ENCODE measurements at places on chromosomes 11 and 22.

DNA sequence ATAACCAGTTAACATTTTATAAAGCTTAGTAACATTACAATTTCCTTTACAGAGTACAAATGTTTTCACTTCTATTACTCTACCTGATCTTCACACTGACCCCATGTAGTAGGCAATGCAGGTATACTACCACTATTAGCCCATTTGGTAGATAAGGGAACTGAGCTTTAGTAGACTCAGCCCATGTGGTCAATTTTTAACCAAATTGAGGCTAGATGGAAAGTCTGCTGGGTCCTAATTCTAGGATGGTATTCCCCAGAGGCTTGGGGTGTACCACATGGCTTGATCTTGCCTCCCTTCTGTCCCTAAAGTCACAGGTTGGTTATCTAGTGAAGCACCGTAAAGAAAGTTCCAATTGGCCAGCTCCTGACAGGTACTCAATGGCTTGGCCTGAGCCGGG is 48.2 kb downstream of the NRXN2 start:
- no peak for DNase-seq

- DNase-seq: peak; percentile 40
Measured at GRCh38 chr11:120229451-120230424, 10.2 kb upstream of the POU2F3 start.

- no peak for DNase-seq
Measured at GRCh38 chr11:1384199-1384970, 5.3 kb upstream of the BRSK2 start.

DNA sequence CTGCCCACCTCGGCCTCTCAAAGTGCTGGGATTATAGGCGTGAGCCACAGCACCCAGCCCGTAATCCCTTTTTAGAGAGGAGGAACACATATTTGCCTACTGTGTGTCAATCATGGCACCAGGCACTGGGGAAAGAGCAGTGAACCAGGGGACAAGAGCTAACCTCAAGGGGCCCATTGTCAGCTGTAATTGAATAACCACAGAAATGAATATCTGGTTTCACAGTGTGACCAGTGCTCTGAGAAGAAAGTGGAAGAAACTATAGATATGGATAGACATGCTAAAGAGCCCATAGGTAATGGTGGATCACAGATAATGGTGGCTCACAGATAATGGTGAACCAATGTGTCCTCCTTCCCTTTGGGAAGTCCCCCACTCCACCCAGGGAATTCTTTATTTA is 8.6 kb upstream of the KCTD14 start:
- no peak for DNase-seq

- DNase-seq: no peak
Measured at GRCh38 chr11:35427071-35427470, 7.7 kb upstream of the SLC1A2 start.

DNA sequence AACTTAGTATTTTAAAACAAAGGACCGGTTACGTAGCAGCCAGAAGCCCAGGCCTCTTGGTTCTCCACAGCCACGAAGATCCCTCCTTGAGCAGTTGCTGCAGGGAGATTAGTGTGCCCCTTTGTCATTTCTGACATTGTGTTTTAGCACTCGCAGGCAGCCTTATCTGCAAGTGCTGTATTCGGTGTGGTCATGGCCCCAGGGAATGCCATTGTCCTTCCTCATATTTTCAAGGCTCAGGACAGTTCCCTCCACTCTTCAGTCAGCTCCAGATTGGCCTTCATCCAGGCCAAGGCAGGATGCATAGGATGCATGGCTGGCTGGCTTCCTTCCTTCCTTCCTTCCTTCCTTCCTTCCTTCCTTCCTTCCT is 88.5 kb downstream of the ZBTB16 start:
- DNase-seq: no peak

DNA sequence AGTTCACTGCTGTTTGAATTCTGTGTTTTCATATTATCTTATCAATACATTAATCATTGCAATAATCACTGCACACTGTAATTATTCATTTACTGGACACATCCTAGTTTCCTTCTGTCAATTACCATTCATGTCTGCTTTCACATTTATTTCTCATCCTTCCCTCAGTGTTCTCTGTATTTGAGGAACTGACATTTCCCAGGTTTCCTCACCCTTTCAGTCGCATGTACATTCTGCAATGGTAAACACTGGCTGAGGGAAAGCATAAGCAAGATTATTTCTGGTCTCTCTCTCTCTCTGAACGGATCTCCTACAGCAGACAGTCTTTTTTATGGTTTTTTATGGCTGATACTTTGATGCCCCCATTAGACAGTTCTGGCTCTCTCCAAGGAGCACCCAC is 4.2 kb upstream of the HBD start:
- no peak for DNase-seq

GRCh38 chr11:128604723-128605122 is 17.4 kb upstream of the ETS1 start:
- no peak for DNase-seq

GRCh38 chr22:35582861-35583670 is 34.1 kb downstream of the MB start:
- no peak for DNase-seq

GRCh38 chr11:94673951-94674491 is 94.1 kb upstream of the AMOTL1 start:
- DNase-seq: no peak

- no peak for DNase-seq
Measured at GRCh38 chr22:49519117-49519737, 308.4 kb downstream of the BRD1 start.

GRCh38 chr22:27149921-27150543 is 492.6 kb downstream of the MIAT start:
- DNase-seq: no peak

DNA sequence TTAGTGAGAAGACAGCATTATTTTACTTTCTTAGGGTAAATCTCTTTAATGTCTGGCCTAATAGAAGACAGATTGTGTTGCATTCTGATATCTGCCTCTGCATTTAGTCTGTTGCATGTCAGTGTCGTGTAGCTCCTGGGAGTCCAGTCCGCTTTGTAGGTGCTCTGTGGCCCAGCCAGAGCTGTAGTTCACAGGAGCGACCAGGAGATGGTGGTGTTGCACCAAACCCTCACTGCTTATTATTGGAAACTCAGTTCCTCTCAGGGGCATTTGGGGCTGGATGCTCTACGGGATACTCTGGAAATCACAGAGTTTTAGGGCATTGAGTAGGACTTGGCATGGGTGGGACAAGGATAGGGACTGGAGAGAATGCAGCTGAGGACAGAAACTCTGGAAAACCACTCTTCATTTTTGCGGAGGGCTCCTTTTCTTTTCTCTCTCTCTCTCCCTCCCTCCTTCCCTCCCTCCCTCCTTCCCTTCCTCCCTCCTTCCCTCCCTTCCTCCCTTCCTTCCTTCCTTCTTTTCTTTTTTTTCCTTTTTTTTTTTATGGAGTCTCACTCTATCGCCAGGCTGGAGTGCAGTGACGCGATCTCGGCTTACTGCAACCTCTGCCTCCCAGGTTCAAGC is 21.7 kb downstream of the MIAT start:
- peak; percentile 41 for DNase-seq

DNA sequence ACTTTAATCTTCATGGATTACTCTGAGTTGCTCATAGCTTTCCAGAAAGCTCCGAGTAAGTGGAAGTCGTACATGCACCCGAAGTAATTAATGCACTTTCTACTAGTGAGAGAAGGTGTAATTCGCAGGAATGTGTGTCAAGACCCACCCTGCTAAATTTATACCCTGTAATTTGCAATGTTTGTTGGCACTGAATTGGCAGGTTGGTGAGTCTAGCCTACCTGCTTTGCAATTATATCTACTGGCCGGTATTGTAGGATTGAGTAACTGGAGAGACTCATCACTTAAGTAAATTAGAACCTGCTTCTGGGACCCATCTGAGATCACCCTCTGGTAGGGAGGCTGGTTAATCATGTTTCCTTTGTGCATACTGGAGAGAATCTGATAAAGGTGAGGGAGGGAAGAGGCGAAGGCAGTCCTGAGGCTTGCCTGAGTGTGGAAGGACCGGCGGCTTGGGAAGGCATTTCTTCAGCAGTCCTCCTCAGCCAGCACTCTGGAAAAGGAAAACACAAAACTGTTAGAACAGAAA is 63.3 kb downstream of the LDLRAD3 start:
- DNase-seq: no peak

GRCh38 chr11:3958281-3958680 is 102.8 kb downstream of the STIM1 start:
- DNase-seq: no peak

GRCh38 chr11:70604630-70605467 is 206.5 kb downstream of the CTTN start:
- no peak for DNase-seq

GRCh38 chr11:123611698-123612097 is 42.7 kb downstream of the SCN3B start:
- no peak for DNase-seq

- no peak for DNase-seq
Measured at GRCh38 chr11:47724041-47724729, 9.0 kb upstream of the AGBL2 start.

GRCh38 chr11:67519726-67520125 is 3.5 kb downstream of the CABP2 start:
- no peak for DNase-seq

DNA sequence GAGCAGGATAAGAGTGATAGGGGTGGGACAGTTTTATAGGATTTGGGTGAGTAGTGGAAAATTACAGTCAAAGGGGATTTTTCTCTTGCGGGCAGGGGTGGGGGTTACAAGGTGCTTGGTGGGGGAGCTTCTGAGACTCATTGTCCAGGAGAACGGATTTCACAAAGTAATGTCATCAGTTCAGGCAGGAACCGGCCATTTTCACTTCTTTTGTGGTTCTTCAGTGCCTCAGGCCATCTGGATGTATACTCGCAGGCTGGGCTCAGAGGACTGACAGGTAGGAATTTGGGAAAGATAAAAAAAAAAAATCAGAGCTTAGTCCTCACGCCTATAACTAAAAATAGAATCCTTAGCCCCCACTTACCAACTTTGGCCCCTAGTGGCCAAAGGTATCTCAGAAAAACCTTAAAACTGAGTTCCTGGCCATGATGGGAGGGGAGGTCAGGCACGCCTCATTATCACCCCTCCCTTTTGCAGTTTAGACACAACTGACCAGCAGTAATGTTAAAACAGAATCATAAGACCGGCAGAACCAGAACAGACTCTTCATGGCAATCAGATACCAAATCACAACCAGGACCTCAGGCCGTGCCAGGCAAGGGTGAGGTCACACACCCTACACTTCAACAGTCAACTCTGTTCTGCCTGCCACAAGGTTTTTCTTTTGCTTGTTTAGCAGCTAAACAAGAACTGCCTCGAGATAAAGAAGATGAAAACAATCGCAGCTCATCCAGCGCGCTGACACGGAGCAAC is 8.9 kb upstream of the APOBEC3G start:
- DNase-seq: no peak

- DNase-seq: no peak
Measured at GRCh38 chr22:35482311-35482710, 58.3 kb upstream of the RASD2 start.

GRCh38 chr22:45865561-45866125 is 111.3 kb downstream of the WNT7B start:
- DNase-seq: no peak

DNA sequence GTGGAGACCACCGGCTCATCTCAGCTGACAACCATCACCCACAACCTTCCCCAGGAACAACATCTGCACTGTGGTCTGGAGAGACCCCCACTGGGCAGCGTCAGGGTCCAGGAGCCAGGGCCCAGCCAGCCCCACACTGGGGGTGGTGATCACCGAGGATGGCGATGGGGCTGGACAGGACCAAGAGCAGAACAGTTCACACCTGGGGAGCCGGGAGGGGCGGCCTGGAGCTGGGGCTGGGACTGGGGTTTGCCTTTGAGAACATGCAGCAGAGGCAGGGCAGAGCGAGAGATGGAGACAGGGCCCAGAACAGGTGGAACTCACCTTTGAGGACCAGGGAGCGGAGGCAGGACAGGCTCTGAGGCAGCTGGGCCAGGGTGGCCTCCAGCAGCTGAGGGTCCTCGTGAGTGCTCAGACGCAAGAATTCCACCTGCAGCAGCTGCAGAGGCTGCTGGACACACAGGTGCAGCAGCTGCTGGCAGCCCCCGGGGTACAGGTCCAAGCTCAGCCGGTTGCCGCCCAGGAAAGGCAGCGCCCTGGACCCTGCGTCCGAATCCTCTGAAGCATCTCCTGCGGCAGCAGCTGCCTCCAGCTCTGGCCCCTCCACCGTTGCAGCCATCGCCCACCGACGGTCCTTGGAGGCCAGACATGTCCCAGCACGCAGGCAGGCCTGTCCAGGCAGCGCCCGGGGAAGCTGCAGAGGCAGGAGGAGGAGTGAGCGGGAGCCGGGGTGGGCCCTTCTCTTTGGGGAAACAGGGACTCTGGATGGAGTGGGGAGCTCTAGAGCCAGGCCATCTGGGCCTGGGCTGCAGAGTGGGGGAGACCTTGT is 1.0 kb downstream of the PIDD1 start:
- DNase-seq: no peak

DNA sequence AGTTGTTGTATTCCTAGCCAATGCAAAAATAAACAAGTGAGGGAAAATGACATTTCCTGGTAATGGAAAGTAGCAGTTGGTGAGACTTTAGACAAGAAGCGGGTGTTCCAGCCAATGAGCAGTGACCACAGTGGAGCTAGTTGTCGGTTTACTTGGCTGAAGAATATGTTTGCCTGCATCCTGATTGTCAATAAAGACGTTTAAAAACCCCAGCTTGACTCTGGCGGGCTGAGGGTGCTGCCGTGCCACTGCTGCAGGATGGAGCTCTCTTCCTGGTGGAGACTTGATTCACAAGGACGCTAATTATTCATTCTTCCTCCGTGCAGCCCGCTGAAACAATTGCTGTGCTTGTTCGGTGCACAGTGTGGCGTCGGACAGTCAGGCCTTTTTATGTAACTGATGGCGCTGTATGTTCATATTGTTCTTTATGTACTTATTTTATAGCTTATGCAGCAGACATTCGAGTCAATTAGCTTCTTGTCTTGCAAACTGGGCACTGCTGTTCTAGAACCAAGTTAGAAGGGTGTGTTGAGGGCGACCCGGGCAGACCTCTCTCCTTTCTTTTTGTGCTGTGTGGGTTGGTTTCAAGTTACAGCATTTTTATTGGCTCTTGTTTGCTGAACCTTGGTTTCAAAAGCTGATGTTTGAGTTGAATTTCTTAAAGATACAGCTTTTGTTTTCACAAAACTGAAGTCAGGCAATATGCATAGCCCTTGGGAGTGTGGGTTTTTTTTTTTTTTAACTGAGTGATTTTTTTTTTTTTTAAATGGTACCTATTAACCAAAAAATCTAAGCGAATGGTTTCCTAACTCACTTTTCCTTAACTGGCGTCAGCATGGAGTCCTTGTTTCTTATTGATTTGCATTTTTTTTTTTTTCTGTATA is 153.9 kb downstream of the TEAD1 start:
- peak; percentile 92 for DNase-seq

GRCh38 chr11:3367221-3367620 is 11.7 kb downstream of the ZNF195 start:
- DNase-seq: no peak
